ENCODE measurements at places on chromosomes 2 and 18.

- DNase-seq = no peak
Measured at GRCh38 chr2:150653351-150653750, 165.9 kb upstream of the RND3 start.

DNA sequence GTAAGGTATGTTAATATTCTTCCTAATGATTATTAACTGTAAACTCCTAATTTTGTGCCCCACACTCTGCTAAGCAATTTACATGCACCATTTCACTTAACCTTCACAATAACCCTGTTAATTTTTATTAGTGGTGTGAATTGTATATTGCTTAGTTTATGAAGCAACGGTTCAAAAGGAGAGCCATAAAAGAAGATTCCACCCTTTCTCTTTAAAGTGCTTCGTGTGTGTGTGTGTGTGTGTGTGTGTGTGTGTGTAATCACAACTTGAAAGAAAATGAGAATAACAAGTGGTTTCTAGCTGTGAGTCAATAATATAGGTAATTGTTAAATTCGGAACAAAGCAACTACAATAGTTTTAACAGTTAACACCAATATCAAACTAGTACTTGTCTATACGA, 60.6 kb downstream of the CCNT2 start:
- DNase-seq = no peak

DNA sequence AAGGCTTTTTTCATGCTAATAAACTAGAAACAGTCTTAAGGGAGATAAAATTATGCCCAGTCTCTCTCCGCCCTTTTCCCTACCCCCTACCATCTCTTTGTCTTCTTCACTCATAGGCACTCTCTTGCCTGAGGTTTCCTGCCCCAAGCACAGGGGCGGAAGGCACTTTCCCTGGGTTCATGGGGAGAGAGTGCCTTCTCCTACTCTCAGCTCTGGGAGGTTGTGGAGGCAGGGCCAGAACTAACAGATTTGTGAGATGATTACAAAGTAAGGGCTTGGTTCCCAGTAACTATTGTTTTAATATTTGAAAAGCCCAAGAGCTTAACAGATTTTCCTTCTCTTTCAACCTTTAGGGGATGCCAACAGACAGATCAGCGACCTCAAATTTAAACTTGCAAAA, 26.1 kb upstream of the RBM44 start:
- no peak for DNase-seq

DNA sequence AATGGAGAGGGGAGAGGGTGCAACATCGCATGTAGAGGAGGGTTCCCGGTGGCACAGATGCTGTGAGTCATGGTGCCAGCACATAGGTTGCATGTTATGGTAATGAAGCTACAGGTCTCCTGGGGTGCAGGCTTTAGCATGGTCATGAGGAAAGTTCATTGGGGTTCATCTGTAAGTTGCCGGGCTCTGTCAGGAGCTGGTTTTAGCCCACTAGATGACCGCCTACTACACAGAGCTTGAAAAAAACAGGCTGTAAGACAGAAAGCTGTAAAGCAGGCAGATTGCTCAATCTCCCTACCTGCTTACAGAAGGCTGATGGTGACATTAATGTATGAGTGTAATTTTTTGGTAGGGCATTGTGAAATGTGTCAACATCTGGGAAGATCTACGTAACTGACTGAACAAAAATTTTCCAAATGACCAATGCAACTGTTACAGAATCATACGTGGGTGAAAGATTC, 23.9 kb downstream of the DYSF start:
- DNase-seq = no peak

DNA sequence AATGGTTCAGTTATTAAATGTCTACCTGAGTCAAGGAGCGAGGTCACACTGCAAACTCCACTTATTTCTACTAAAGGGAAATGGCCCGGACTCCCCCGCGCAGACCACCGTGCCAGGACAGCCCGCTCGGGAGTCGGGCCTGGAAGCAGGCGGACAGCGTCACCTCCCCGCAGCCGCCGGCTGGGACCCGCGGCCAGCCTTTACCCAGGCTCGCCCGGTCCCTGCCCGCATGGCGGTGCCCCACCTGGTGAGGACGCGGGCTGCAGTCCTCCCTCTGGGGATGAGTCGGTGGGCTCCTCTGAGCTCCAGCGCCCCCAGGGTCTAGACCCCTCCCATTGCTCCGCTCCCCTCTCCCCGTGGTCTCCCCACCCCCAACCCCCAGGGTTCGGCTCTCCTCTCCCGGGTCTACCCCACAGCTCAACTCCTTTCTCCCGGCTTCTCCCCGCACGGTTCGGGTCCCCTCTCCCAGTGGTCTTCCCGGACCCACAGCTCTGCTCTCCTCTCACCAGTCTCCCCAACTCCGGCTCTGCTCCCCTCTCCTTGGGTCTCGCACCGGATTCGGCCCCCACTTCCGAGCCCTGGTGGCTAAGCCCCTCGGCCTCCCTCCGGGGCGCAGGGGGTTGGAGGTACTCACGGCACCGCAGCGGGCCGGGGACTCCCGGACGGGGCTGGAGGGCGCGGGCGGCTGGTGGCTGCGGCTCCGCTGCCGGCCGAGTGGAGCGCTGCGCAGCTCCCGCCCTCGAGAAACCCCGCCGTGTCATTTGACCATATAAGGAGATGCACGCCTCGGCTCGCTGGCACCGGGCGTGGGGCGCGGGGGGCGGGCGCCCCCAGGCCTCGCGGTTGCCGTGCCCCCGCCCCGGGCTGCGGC, at the start of gene FHL2:
Gene FHL2, minus strand, starts transcription at position 716 of the 871 bp plus-strand sequence. CDS start 12,535 bp downstream, outside the sequence.
- peak; percentile 45 for DNase-seq

GRCh38 chr2:96305979-96306308, 598 bp upstream of the SNRNP200 start:
- DNase-seq = no peak

DNA sequence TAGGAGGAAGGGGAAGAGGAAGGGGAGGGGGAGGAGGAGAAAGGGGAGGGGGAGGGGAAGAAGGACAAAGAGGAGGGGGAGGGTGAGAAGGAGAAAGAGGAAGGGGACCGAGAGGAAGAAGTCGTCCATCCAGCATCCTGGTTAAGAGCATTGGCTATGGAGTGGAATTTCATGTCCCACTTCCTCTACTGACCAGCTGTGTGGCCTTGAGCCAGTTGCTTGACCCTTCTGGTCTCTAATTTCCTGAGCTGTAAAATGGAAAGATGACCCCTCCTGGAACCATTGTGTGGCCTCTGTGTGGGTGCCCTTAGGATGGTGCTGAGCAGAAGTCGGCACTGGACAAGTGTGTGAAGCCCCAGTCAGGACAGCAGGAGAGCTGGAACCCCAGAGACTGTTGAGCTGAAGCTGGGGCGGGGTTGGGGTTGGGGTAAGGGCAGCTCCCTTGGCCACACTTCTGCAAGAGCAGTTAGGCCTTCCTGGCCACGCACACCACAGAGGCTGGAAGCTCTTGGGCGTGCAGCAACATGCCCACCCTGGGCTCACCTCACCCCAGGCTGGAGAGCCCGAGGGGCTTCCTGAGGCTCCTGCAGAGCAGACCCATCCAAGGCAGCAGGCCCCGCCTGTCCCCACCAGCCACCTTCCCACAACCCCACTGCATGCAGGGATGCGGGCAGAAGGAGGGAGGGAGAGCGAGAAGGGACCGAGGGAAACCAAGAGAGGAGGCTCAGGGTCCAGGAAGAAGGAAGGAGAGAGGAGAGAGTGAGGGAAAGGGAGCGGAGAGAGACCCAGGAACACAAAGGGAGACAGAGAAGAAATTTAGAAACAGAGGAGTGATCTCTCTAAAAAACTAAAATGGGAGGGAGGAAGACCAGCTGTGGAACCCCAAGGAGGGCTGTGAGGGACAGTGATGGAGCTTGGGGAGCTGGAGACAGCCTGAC, 16.2 kb downstream of the ADRA2B start:
- no peak for DNase-seq

Measured in activated gamma-delta T cell treated with anti-CD3 and anti-CD28 coated beads, Interleukin-2, amount 50 U/mL, for 16 hours (primary cell).